ENCODE measurements at places on chromosomes 2 and 18.

GRCh38 chr2:204505488-204505887 is 39.8 kb upstream of the PARD3B start:
- no peak for DNase-seq

- no peak for DNase-seq
Measured at GRCh38 chr2:212692466-212692865, 153.9 kb upstream of the ERBB4 start.

- DNase-seq = no peak
Measured at GRCh38 chr2:201774546-201774945, 6.2 kb downstream of the ALS2 start.

DNA sequence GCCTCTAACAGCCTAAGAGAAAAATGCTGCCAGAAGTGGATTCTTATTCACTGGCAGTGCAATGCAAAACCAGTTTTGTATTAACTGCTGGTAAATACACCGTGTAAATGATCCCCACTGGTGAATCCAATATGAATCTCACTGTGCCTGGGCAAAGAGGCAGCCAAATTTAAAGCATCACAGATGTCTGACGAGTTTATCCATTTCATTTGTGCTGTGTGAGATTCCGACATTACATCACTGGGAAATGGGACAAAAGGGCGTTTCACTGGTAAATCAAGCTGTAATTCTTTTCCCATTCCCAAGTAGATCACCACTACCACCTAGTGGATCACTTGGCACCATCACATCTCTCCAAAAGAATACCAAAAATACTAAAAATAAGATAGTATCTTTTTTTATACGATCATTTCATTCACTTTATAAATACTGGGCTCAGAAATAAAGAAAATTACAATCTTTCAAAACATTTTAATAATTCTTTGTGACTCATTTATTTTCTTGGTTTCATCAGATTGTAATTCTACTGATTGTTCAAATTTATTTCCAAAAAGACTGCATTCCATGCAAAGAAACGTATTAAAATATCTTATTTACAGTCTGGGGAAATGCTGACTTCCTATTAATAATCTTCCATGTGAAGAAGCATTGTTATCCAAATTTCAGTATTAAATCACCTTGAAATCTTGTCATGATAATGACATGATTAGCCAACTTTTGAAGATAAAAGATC is 125.6 kb downstream of the GRB14 start:
- DNase-seq = no peak

- no peak for DNase-seq
Measured at GRCh38 chr2:183552716-183553115, 428.5 kb downstream of the NUP35 start.

GRCh38 chr2:239190921-239191885 is 209.6 kb downstream of the HDAC4 start:
- no peak for DNase-seq

- no peak for DNase-seq
Measured at GRCh38 chr18:37508207-37508606, 57.4 kb downstream of the CELF4 start.

DNA sequence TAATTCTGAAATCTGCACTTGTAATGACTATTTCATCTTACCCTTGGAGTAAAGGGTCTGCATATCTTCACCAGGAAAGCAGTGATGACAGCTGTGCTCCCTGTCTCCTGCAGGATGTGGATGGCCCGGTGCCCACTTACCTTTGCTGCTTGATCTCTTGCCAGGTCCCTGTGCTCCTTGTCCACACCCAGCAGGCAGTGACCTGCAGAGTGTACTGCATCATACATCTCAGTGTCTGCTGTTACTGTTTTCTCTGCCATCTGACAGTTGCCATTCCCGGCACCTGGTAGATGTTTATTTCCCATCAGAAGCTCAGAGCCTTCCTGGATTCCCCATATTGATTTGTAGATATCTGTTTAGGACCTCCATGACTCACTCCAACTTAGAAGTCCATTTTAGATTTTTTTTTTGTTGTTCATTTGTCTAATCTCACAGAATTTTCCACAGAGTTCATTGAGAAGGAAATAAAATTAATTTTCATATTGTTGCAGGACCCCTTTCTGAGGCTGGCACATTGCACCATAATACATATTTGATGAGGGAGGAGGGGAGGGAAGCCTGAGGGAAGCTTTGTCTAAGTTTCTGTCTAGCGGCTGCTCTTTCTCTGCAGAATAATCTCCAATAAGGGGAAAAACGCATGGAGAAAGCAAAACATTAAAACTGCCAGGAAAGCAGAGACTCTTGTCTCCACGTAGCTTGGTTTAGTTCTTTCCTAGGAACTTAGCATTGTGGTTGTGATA is 697.5 kb upstream of the RAB6C start:
- no peak for DNase-seq

DNA sequence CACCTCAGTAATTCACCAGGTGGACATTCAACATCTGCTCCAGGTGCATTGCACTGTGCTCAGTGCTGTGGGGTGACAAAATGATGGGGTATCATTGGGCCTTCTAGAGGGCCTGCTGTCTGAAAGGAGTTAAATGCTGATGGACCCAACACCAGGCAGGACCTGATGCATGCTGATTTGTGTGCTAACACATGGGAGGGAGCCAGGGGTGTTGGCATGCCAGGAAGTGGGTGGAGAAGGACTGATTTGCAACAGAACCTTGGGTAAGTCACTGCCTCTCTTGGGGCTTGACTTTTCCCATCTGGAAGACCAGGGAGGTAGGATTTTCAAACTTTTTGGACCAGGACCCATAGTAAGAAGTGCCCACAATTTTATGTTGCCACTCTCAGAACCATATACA is 57.9 kb upstream of the CXCR4 start:
- no peak for DNase-seq

DNA sequence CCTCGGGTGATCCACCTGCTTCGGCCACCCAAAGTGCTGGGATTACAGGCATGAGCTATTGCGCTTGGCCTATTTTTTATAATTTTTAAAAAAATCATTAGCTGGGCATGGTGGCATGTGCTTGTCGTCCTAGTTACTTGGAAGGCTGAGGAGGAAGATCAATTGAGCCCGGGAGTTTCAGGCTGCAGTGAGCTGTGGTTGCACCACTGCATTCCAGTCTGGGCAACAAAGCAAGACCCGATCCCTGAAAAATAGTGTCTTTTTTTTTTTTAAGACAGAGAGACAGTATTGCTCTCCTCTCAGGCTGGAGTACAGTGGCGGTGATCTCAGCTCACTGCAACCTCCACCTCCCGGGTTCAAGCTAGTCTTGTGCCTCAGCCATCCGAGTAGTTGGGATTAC is 4.8 kb downstream of the SSB start:
- DNase-seq = no peak

- no peak for DNase-seq
Measured at GRCh38 chr2:52658598-52658997, 1109.0 kb upstream of the CHAC2 start.

GRCh38 chr2:240237609-240238174 is 97.2 kb upstream of the OTOS start:
- no peak for DNase-seq

GRCh38 chr2:72936660-72937355 is 19.5 kb downstream of the EMX1 start:
- DNase-seq = no peak

DNA sequence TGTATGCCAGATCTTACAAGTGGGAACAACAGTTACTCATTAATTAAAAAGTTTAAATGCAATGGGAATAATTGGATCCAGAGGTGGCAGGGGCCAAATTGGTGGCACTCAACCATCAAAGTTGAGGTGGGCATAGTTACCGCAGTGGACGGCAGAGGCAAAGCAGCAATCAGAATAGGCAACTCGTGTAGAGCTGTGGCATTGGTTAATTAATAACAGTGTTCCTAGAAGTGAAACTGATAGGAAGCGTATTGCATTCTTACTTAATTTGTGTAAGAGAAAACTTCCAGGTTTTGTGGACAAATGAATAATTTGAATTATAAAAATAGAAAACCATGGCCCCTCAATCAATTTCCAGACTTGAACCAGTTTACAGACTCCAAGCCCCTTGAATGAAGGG is 1068.2 kb upstream of the ACVR2A start:
- DNase-seq = no peak

- DNase-seq = no peak
Measured at GRCh38 chr2:228102949-228103348, 78.5 kb downstream of the SPHKAP start.

DNA sequence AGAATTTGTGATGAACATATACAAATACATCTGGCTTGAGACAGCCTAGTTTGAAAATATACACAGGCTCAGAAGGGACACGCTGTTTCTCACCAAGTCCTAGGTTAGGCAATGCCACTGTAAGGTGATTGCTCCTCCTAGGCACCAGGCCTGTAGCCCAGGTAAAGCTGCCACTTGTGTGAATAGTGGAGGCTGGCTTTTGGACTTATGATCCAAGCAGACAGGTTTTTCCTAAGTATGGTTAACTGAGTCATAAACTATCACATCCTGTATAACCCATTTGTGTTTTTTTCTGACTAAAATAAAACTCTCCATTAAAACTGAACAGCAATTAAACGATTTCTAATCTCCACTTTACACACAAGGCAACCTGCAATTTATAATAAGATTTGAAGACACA is 81.0 kb downstream of the SEMA4F start:
- DNase-seq = no peak

GRCh38 chr2:162182395-162182794 is 30.3 kb upstream of the GCG start:
- DNase-seq = no peak

DNA sequence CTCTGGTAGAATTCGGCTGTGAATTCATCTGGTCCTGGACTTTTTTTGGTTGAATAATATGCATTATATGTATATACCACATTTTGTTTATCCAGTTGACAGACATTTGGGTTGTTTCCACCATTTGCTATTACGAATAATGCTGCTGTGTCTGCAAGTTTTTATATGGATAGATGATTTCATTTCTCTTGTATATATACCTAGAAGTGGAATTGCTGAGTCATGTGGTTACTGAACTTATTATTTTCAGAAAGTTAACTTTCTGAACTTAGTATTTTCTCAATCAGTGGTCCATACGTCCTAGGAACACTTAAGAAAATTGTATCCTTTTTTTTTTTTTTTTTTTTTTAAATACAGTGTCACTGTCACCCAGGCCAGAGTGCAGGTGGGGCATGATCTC is 63.3 kb downstream of the RIF1 start:
- DNase-seq = no peak

GRCh38 chr2:69731147-69731970 is 10.6 kb upstream of the ANXA4 start:
- no peak for DNase-seq

DNA sequence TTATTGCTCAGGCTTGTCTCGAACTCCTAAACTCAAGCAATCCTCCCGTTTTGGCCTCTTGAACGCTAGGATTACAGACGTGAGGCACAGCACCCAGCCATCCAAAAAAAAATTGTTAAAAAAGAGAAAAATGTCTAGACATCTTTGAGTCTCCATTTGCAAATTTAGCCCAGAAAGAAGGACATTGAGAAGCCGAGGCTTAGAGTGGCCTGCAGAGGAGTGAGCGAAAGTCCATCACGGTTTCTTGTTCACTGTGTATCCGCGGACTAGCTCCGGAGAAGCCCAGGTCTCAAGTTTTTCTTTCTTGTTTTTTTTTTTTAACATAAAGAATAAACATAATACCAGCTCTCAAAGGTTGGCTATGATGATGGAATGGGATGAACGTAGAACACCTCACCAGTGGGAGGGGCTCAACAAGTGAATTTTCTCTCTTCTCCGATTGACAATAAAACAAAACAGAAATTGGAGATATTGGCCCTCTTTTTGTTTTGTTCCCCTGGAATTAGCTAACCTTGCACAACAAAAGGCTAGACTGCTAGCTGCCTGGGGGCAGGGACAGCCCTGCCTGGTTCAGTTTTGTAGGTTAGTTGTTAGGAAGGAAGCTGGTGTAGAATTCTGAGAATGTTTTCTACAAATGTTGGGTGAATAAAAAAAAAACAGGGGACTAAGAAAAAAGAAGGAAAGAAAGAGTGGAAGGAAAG is 163.4 kb downstream of the MYCN start:
- no peak for DNase-seq

DNA sequence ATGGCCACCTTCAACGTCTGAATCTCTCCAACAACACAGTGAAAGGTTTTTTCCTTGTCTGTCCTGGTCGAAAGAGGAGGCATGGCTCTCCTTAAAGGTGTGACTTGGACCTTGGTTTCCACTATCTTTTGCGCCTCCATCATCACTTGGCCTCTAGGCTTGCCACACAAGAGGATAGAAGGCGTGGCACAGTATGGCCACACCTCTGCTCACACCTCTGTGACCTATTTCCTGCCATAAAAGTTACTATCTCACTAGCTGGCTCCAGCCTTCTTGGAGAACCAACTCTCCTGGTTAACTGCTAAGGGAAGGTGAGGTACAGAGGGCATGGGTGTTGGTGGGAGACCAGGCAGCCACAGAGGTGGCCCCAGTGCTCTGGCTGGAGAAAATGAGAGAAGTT is 165.9 kb downstream of the UXS1 start:
- no peak for DNase-seq

GRCh38 chr2:51718881-51719280 is 686.9 kb upstream of the NRXN1 start:
- DNase-seq = no peak

DNA sequence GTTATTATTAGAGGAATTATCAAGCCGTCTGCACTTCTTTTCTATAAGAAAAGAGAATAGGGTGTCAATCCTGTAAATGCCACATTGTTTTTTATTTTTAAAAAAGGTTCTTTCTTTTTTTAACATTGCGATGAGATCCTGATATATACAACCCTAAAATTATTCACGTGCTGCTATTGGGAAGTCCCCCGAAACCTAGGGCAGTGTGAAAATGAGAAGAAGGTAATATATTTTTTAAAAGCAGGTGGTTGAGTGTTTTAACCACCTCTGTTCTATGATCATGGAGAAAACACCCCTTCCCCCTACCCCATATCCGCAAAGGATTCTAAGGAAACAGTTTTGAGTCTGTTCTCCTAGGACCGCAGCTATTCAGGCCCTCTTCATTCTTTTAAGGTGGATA is 94.5 kb upstream of the KLHL14 start:
- DNase-seq = no peak

DNA sequence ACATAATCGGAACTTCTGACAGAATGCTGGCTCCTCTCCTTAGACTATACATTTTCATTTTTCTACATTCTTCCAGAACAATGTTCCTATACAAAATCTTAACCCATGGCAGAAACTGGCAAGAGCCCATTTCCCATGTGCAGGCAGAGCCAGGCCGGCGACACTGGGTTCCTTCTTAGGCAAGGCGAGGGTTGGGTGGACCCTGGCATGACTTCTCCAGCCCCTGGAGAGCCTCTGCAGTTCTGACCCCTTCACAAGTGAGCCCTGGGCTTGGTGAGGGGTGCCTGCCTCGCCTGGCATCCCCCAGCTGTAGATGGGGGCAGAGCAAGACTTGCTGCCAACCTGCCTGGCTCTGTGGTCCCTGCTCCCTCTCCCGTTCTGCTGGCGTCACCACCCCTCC is 5.0 kb downstream of the GYPC start:
- no peak for DNase-seq

- DNase-seq = no peak
Measured at GRCh38 chr2:159946326-159946999, 116.0 kb downstream of the PLA2R1 start.

DNA sequence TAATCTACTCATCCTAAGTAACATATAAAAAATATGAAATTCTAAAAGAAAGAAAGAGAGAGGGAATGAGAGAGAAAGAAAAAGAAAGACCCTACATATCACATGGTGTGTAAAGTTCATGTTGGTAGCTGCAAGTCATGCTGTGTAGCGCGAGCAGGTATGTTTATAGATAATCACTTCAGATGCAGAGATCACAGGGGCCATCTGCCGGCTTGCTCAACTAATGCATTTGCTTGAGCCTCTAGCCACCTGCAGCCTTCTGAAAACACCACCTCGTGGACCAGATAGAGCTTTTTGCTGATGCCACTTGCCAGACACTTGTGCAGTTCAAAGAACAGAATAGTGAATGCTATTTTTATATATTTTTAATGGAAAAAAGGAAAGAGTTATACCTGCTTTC is 37.6 kb downstream of the CDH7 start:
- DNase-seq = no peak

Measured in CD4-positive, alpha-beta T cell (primary cell).